ENCODE measurements at places on chromosomes 7 and 10. TPM values are rescaled to one million over a fixed set of nuclear protein-coding genes. Genes with fewer than 3 reads are reported as not detected.

PBLD gene
- total RNA-seq = 4.6 TPM

ADAM22 gene
- 3.6 TPM for total RNA-seq

PCLO gene
- 0.78 TPM for total RNA-seq

FMC1 gene
- total RNA-seq = 7.5 TPM

PNLIPRP3 gene
- not detected for total RNA-seq

DNA sequence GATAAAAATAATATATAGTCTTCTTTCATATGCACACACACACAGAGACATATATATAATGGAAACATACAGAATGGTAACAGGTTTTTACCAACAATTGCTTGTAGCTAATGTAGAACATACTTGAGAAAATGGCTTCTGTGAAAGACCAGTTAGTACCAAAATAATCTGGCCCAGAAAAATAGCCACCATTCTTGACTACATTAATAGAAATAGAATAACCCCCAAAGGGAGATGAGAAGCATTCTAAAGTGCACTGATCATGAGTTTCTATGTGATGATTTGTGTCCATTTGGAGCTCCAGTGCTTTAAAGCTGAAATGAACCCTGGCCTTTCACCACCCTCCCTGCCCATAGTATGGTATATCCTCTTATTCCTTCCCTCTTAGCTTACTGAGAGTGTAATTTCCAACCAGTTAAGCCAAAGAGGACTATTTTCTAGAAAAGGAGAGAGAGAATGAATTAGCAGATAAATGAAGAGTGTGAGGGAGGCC lies 22.9 kb upstream of the IFIT2 start:
- peaks cover 57% of the 10 kb centered on the region for H3K4me1 ChIP-seq
- H3K36me3 ChIP-seq = no peaks in the 10 kb centered on the region
- no peak for DNase-seq
- H3K27ac ChIP-seq = peak overlapping the region; percentile 29
- H3K4me3 ChIP-seq = no peak overlapping the region

DNA sequence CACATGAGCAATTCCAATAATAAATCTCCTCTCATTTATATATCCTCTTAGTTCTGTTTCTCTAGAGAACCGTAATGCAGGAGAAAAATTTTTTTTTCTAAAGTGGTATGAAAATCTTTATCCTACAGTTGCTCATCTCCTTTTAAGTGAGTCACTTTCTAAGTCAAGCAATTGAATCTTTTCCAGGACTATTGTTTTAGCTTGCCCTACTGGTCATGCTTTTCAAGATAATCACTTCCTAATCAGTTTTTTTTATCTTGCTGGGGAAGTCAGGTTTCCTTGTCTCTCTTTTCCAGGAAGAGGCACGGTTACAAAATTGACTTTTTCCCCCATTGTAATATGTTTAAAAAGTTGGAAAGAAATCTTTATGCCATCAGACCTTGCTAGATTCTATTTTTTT lies 44.0 kb downstream of the INPP5F start:
- no peak overlapping the region for H3K27ac ChIP-seq
- H3K4me3 ChIP-seq = no peak overlapping the region
- H3K36me3 ChIP-seq = peaks cover 3% of the 10 kb centered on the region
- no peak for DNase-seq
- H3K4me1 ChIP-seq = peaks cover 11% of the 10 kb centered on the region
- no peaks in the 10 kb centered on the region for H3K27me3 ChIP-seq

- H3K4me3 ChIP-seq = no peak overlapping the region
- H3K27me3 ChIP-seq = no peaks in the 10 kb centered on the region
- no peak for DNase-seq
- no peaks in the 10 kb centered on the region for H3K36me3 ChIP-seq
- no peaks in the 10 kb centered on the region for H3K4me1 ChIP-seq
- H3K27ac ChIP-seq = no peak overlapping the region
These were observed 13.6 kb downstream of the PDLIM1 start for GRCh38 chr10:95277201-95277570.

DNA sequence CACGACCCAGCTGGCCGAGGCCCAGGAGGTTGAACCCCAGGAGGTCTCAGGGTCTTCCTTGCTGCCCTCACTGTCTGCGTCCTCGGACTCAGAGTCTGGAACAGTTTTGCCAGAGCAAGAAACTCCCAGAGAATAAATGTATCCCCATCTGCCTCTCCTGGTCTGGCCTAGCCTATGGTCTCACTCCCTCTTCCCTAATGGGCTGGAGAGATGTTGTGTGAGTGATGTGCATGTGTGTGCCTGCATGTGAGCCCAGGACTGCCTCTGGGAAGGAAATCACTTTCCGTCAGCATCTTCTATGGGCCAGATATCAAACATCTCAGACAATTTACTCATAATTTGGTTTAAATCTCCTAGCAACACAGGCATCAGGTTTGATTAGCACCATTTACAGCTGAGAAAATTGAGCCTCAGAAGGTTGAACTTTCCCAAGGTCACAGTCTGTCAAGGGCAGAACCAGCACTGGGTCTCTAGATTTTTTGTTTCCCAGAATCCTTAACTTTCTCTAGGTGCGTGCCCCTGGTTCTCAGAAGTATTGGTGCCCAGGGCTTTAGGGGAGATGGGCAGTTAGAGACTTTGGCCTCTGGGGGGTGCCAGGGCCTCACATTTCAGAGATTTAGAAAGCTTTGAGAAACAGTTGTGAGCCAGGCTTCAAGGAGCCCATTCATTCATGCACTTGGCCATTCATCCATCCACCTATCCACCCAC lies 4.9 kb downstream of the TMEM270 start:
- H3K27ac ChIP-seq = no peak overlapping the region
- H3K4me1 ChIP-seq = no peaks in the 10 kb centered on the region
- H3K4me3 ChIP-seq = no peak overlapping the region
- no peaks in the 10 kb centered on the region for H3K36me3 ChIP-seq
- H3K27me3 ChIP-seq = no peaks in the 10 kb centered on the region

DNA sequence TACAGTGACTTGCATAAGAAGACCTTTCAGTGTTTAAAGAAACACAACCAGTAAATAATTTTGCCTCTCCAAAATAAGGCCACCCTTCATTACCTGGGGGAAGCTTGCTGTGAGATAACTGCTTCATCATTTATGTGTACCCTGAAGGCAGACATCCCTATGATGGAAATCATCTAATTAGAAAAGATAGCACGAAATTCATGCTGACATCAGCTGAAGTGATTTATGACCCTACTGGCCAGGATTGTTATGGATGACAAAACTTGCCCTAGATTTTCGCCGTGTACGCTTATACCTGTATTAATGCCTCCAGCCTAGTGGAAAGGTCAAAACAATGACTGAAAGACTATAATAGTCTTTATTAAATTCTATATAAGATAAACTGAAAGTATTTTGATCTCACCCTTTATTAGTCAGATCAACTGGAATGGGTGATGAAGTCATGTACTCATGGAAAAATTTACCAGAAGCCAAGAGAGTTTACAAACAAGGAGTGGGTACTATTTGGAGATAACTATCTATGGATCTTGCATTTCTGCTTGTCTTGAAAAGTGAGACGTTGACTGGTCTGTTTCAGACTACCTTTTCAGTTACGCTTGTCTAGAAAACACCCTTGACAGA lies 114.2 kb downstream of the PPP1R3A start:
- H3K36me3 ChIP-seq = no peaks in the 10 kb centered on the region
- no peak for DNase-seq
- no peak overlapping the region for H3K4me3 ChIP-seq
- no peaks in the 10 kb centered on the region for H3K27me3 ChIP-seq
- H3K4me1 ChIP-seq = no peaks in the 10 kb centered on the region

- no peak overlapping the region for H3K4me3 ChIP-seq
- no peaks in the 10 kb centered on the region for H3K27me3 ChIP-seq
- peaks cover 14% of the 10 kb centered on the region for H3K4me1 ChIP-seq
- H3K36me3 ChIP-seq = peaks cover 72% of the 10 kb centered on the region
- DNase-seq = no peak
- no peak overlapping the region for H3K27ac ChIP-seq
These were observed 3.7 kb upstream of the PRKAR1B start for GRCh38 chr7:730501-731439.

DNA sequence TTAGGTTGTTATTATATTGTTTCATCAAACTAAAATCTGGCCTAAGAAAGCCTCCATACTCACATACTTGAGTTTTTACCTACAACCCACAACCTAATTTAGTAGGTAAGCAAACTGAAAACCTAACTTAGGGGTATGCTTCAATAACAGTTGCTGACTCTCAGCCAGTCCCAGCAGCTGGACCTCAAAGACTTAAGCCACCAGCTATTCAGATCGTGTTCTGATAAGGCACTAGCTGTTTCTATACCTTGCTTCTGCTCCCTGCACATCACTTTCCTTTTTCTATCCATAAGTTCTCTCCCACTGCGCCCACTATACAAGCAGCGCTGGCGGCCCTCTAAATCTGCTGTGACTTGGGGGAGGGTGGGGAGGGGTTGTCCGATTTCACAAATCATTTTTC lies 42.3 kb downstream of the SUGCT start:
- DNase-seq = no peak
- H3K27ac ChIP-seq = no peak overlapping the region
- H3K4me3 ChIP-seq = no peak overlapping the region
- H3K4me1 ChIP-seq = no peaks in the 10 kb centered on the region
- H3K36me3 ChIP-seq = no peaks in the 10 kb centered on the region

- no peak overlapping the region for H3K27ac ChIP-seq
- no peaks in the 10 kb centered on the region for H3K36me3 ChIP-seq
- DNase-seq = no peak
- H3K4me3 ChIP-seq = no peak overlapping the region
- H3K27me3 ChIP-seq = no peaks in the 10 kb centered on the region
These were observed 32.8 kb upstream of the SORCS3 start for GRCh38 chr10:104608091-104608828.

DNA sequence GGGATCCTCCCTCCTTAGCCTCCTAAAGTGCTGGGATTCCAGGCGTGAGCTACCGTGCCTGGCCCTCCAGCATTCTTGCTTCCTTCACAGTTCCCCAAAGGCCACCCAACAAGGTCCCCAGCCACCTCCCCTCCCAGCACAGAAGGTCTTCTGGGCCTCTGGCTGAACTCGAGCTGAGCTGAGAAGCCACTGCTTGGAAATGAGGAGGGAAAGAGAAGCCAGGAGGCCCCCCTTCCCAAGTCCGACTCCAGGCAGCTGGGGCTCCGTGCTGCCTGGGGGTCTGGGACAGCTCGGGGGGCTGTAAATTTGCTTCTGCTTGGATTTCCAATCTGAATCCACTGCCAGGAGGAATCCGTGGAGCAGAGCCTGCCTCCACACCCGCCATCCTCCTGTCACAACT lies 5.5 kb upstream of the EPO start:
- H3K4me1 ChIP-seq = no peaks in the 10 kb centered on the region
- H3K27me3 ChIP-seq = peaks cover 9% of the 10 kb centered on the region
- DNase-seq = no peak

DNA sequence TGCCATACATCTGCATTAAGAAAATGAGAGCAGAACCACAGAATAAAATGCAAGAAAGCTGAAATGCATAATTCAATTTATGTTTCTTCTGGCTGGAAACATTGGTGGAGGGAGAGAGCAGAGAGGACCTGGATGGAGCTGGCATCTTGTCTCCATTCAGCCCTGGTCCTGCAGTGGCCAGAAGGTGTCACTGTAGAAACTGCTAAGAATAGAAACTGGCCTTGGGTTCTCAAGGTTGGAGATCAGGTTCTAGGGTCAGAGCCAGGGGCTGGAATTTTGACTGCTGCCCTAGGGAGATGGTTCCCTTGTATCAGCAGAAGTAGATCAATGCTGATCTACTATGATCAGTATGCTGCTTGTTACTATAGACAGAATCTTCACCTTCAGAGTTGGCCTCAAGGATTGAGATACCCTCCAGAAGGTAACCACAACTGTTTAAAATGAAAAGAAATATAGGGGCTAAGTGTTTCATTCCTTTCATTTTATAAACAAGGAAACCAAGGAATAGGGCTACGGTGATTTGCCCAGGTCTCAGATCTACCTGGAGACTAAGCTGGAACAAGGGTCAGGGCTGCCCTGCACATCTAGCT lies 13.1 kb downstream of the TAS2R41 start:
- no peak for DNase-seq
- no peaks in the 10 kb centered on the region for H3K27me3 ChIP-seq
- H3K4me1 ChIP-seq = no peaks in the 10 kb centered on the region
- no peak overlapping the region for H3K4me3 ChIP-seq
- H3K36me3 ChIP-seq = no peaks in the 10 kb centered on the region

DNA sequence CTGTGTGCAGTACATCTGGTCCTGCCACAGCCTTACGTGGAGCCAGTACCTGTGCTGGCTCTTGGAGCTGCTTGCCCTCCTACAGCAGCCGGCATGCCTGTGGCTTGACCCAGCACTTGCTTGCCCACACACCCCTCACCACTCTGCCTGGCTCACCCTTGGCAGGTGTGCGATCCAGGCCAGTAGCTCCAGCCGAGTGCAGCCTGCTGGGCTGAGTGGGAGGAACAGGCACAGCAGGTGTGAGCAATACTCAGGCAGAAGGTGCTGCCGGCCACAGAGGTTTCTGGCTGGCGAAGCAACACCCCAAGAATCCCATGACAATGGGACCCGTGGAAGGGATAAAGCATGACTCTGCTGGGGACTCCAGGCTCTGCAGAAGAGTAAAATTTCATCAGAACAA lies 173.5 kb upstream of the ADCY1 start:
- H3K27ac ChIP-seq = no peak overlapping the region
- no peak for DNase-seq
- H3K36me3 ChIP-seq = no peaks in the 10 kb centered on the region
- H3K4me3 ChIP-seq = no peak overlapping the region
- no peaks in the 10 kb centered on the region for H3K27me3 ChIP-seq
- no peaks in the 10 kb centered on the region for H3K4me1 ChIP-seq

Data from tibial nerve (tissue), 4 donors.